PC-9 (cell line): ENCODE measurements at places on chromosomes 16 and 17. TPM values are rescaled to one million over a fixed set of nuclear protein-coding genes. Genes with fewer than 3 reads are reported as not detected.
A peak's percentile ranks its signal among the peaks of the same experiment; 100 is the strongest.

Gene SLC6A4
- total RNA-seq, result not detected in 2 replicates

Gene MLX
- total RNA-seq, result 20.0 and 26.0 TPM in 2 replicates

Gene CCL5
- not detected in 2 replicates for total RNA-seq

GRCh38 chr17:47862621-47863440 lies 11.9 kb upstream of the SP6 start:
- DNase-seq, result peak; percentile 92
- H3K4me1 ChIP-seq, result peaks cover 46% of the 10 kb centered on the region
- H3K36me3 ChIP-seq, result no peaks in the 10 kb centered on the region
- no peak overlapping the region for H3K4me3 ChIP-seq
- no peaks in the 10 kb centered on the region for H3K27me3 ChIP-seq

- no peak for DNase-seq
- no peaks in the 10 kb centered on the region for H3K36me3 ChIP-seq
- H3K4me1 ChIP-seq, result 0 out of 2 replicates have a peak, but pooled peaks cover 8% of the 10 kb centered on the region
- H3K27me3 ChIP-seq, result no peaks in the 10 kb centered on the region
Observed at GRCh38 chr16:69769404-69769803, 7.3 kb downstream of the WWP2 start.

GRCh38 chr16:26765087-26765486 lies 301.6 kb upstream of the C16orf82 start:
- DNase-seq, result no peak
- H3K27me3 ChIP-seq, result no peaks in the 10 kb centered on the region
- H3K27ac ChIP-seq, result no peak overlapping the region
